ENCODE measurements at places on chromosomes 3 and 15.

GRCh38 chr3:126682009-126682408, 22.0 kb upstream of the CHCHD6 start:
- no peak for DNase-seq

DNA sequence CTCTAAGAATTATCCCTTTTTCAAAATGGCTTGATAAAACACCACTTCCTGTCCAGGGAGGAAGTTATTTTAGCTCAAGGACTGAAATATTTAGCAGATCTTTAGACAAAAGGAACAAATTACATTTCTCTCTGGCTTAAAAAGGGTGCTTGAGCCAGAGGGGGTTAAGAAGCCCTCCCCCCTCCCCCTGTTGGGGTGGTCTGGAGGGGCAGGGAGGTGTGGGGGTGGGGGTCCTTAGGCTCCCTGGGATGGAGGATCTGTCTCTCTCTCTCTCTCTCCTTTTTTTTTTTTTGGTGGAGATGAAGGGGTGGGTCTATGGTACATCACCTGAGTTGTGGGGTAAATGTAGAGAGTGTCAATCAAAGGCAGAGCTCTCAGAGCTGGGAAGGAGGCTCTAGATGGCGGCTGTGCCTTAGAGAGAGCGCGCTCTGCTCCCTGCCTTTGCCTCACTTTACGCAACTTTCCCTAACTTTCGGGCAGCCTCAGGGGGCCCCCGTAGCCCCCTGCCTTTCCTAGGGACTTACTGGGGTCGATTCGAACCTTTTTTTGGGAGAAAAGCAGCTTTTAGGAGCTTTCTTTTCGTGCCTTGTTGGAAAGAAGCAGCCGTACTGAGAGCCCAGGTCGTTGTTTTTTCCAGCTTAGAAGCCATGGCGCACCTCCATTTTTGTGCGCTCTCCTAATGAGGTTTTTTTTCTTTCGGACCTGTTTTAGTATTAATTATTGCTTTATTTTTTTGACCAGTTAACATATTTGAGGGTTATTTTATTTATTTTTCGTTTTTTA, at the start of gene CHD2:
CHD2 (plus strand) TSS at position 377 of the 783 bp plus-strand sequence. CDS start 914 bp downstream, outside the sequence.
- DNase-seq: peak; percentile 97

- DNase-seq: no peak
Measured at GRCh38 chr15:45179221-45179985, 8.4 kb downstream of the SHF start.

- no peak for DNase-seq
Measured at GRCh38 chr15:23596736-23597135, 31.3 kb downstream of the MKRN3 start.

- peak; percentile 1 for DNase-seq
Measured at GRCh38 chr3:103170651-103171050, 735.8 kb downstream of the ZPLD1 start.

DNA sequence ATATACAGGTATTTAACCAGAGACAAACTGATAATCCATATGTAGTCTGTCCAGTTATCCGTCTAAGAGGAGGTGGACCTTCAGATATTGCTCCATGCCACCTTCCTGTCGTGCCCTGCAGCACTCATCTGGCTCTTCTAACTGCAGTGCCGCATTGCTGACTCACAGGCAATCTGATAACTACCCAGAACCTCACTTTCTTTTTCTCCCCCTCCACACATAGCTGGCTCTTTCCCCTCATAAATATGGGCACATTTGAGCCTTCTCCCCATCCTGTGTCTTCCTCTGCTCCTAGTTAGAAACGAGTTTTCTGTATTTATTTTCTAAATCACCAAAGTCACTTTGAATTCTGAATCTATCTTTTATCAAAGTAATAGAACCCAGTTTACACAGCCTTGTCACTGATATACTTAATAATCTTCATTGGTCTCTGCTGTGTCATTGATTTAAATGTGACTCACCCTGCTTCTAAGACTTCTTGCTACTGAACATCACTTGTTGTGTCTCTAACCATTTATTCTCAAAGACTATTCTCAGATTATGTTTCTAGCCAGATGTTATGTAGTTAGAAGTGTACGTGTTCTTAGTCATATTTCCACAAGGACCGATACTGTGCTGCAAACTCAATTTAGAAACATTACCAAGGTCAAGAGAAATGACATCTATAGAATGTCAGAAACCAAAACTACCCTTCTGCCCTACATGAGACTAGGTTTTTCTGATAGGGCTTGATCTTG, 17.4 kb upstream of the KCNMB2 start:
- DNase-seq: no peak

GRCh38 chr15:68601206-68602197, 22.7 kb downstream of the CORO2B start:
- no peak for DNase-seq
